ENCODE measurements at places on chromosomes 5 and 9.

DNA sequence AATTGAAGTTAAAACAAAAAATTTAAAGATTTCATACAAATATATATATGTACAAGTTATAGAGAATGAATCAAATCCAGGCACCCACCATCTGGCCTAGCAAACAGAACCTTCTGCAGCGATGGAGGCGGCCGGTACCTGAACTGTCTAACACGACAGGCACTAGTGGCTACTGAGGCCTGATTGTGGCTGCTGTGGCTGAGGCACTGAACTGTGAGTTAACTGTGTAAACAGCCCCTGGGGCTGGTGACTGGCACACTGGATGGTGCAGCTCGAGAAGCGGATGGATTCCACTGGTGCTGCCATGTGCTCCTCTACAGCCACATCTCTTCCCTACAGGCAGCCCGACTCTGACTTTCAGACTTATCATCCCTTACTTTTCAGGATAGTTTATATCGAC lies 82.4 kb downstream of the RAPGEF1 start:
- no peak for DNase-seq

DNA sequence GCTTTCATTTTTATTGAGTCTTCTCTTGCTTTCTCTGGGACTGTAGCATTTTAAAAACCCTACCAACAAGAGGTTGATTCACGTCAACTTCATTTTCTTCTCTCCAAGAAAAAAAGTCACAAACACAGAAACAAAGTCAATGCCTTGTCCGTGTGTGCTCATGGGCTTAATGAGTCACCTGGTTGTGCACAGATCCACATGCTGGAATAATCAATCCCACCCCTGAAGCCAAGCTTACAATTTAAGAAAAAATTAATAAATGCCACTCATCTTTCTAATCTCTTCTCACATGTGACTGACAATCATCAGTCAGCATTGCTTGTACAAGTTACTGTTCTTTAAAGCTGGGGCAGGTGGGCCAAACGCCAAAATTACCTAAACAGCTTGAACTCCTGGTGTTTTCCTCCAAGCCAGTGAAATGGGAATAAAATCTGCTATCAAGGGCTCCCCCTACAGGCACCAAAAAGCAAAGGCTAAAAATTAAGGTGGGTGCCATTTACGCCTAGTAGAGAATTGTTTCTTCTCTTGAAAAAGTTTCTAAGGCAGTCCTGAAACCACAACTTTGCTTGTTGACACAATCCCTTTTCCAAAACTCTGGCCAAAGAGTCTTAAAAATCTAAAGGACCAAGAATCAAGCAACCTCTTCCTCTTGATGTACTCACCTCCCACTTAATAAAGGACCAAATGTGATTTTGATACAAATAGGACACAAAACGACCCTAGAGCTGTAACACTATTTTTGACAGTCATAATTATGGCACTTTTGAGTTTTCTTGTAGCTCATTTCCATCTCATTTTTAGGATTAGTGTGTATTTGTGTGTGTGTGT lies 21.3 kb downstream of the TRMO start:
- no peak for DNase-seq

GRCh38 chr9:126053913-126054312 lies 272.7 kb upstream of the MVB12B start:
- DNase-seq: no peak

GRCh38 chr5:63564789-63565188 lies 397.5 kb downstream of the HTR1A start:
- DNase-seq: no peak

DNA sequence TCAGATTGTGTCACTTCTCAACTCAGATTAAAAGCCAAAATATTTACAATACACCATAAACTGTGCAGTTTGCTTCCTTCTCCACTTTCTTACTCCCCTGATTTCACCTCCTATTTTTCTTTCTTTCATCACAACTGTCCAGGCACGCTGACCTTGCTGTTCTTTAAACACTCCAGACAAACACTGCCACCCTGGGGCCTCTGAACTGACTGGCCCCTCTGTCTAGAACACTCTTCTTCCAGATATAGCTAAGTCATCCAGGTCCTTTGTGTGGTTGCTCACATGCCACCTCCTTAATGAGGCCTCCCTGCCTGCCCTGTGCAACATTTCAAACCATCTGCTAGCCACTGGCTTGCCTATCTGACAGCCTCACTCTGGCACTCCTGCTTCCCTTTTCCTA lies 46.6 kb downstream of the ATG10 start:
- no peak for DNase-seq

DNA sequence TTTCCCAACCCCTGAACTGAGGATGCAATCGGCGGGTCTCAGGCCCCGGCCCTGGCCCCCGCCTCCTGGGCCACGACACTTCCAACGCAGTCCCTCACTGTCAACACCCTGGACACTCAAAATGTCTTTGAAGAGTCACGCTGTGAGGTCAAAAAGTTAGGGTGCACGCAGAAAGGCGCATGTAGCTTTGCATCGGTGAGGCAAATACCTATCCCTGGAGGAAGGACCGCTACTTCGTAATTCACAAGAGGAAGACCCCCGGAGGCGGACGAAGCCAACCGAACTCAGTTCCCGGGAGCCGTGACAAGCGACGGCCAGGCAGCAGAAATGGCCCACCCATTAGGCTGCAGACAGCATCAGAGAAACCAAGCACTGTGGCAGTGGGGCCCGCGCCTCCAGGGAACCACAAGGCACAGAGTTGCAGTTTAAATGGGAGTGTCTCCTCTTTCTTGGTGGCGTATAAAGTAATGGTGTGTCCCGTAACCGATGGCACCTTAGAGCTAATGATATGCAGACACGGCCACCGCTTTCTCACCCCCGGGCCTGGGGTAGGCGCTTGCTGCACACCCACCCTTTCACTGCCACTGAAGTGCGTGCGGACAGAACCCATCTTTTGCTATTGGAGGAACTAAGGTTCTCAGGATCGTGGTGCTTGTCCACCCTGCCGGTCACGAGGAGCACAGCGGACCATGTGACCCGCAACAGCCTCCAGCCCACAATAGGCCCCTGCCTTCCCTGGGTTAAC lies 9.0 kb downstream of the ADAMTS2 start:
- no peak for DNase-seq

DNA sequence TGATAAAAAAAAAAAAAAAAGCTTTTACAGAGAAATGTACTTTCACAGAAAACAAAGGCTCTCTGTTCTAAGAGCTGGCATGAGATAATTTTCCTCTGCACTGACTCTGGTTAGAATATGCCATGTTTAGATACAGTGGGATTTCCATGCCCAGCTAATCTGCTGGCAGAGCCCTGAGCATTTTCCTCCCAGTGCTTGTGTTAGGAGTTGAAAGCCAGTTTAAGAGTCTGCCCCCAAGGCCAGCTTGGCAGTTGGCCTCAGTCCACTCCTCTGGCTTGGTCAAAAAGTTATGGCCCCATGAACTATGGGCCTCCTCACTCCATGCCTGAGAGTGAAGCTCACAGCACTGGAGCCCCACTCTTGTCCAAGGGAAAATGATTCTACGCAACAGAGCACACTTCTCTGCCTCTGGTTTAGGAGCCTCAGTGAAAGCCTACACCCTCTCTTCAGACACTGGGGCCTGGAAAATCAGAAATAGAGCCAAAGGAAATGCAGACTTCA lies 21.9 kb downstream of the MOCS2 start:
- DNase-seq: no peak

DNA sequence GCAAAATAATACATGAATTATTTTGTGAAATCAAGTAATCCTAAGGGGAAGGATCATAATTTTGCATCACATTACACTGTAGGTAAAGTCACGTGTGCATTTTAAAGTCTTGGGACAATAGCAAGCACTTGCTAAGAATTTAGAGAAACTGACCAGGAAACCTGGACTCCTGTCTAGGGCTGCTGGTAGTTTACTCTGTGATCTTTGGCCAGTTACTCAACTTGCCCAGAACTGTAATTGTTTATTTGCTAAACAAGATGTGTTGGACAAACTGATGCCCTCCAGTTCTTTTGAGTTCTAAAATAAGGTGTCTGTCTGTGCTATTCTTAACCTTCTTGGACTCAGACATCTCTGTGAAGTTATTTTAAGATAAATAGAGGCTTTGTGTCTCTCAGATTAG lies 594.8 kb upstream of the DMAC1 start:
- DNase-seq: no peak

GRCh38 chr5:154335065-154335448 lies 110.7 kb upstream of the SAP30L start:
- no peak for DNase-seq

DNA sequence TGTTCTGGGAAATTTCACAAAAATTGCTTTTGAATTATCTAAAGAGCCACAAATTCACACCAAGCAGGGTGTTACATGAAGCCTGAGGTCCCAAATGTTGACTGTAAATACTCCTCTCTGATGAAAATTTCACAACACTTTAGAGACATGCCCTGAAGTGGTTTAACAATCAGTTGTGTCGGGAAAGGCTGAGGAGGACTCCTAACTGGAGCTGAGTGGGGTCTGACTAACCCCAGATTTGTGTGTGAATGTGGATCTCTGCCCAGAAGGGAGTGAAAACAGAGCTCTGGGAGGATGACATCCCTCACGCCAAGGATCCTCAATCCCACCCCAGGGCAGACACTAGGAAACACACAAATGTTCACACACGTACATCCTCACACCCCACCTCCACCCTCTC lies 31.1 kb upstream of the GRXCR2 start:
- DNase-seq: no peak

GRCh38 chr5:77143998-77144836 lies 57.1 kb upstream of the ZBED3 start:
- DNase-seq: peak; percentile 4

Measured in GOT3 (cell line).